ENCODE measurements at places on chromosomes 1 and 21. TPM values are rescaled to one million over a fixed set of nuclear protein-coding genes. Genes with fewer than 3 reads are reported as not detected.

DNA sequence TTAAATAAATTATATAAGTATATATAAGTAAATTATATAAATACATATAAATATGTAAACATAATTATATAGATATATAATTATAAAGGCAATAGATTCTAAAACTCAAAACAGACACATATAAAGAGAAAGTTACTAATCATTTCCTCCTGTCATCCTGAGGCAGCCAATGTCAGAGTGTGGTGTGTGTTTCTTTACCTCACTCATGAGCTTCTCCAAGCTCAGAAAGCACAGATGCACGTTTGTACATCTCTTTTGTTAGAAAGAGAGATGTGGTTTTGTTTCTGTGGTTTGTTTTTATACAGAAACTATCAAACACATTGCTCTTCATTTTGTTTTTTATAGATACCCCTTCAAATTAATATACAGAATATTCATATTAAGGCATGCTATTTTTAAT lies 594.8 kb downstream of the USP25 start:
- no peaks in the 10 kb centered on the region for H3K36me3 ChIP-seq
- no peak overlapping the region for H3K27ac ChIP-seq
- no peaks in the 10 kb centered on the region for H3K27me3 ChIP-seq
- no peak for DNase-seq

DNA sequence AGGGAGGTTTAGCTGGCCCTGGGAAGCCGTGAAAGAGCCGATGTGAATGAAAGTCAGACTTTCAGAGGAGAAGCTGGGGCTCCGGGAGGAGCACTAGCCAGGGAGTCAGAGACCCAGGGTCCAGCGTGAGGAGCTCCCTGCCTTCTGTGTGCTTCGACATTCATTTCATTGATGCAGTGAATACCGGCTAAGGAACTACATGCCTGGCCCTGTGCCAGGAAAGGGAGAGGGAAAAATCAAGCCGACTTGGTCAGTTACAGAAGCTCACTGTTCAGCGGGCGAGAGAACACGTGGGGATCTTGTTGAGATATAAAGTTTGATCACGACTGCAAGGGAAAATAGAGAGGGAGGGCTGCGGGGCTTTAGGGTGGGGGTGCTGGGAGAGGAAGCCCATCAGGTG lies 76.7 kb upstream of the RUNX3 start:
- H3K27me3 ChIP-seq, result peaks cover 22% of the 10 kb centered on the region
- H3K27ac ChIP-seq, result no peak overlapping the region
- no peak overlapping the region for H3K4me3 ChIP-seq
- DNase-seq, result no peak

DNA sequence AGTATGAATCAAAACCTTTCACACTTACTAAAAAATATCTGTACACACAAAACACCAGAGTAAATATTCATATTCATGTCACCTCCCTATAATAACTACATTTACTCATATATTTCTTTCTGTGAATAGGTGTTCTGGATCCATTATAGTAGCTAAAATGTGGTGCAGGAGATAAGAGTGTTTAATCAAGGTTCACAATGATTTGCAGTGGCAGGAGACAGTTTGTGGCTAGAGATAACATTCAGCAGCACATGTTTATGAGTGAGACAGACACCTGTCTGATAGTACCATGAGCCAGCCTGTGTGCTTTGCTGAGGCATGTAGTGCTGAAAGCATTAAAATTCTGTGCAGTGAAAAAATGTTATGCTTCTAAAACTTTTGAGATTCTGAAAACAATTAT lies 410.3 kb downstream of the SRGAP2C start:
- H3K4me1 ChIP-seq, result no peaks in the 10 kb centered on the region
- H3K27me3 ChIP-seq, result peaks cover 6% of the 10 kb centered on the region
- no peaks in the 10 kb centered on the region for H3K36me3 ChIP-seq

DNA sequence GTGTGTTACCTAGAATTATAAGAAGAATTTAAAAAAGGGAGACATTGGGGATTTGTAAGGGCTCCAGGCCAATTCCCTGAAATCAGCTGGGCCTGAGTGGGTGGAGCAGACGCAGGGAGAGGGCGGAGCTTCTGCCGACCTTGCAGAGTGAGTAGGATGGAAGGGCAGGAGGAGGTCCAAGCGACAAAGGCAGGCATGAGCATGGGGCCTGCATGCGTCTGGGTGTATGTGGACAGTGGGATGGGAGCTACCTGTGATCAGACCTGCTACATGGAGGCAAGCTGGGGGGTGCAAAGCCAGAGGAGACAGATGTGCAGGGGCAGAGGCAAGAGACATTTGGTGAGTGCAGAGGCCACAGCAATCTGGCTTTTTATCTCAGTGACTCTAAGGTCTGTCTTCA lies 105.3 kb upstream of the OLIG2 start:
- peaks cover 6% of the 10 kb centered on the region for H3K36me3 ChIP-seq
- H3K4me1 ChIP-seq, result no peaks in the 10 kb centered on the region
- no peak overlapping the region for H3K27ac ChIP-seq
- H3K4me3 ChIP-seq, result no peak overlapping the region

HCRTR1 gene
- not detected for total RNA-seq

NHLH1 gene
- not detected for total RNA-seq

SPRR5 gene
- total RNA-seq, result not detected

FAM151A gene
- total RNA-seq, result not detected
